Naive thymus-derived CD8-positive, alpha-beta T cell (primary cell): ENCODE measurements at places on chromosomes 16 and 17.

GRCh38 chr17:36972186-36972700 lies 23.5 kb downstream of the AATF start:
- DNase-seq: no peak

DNA sequence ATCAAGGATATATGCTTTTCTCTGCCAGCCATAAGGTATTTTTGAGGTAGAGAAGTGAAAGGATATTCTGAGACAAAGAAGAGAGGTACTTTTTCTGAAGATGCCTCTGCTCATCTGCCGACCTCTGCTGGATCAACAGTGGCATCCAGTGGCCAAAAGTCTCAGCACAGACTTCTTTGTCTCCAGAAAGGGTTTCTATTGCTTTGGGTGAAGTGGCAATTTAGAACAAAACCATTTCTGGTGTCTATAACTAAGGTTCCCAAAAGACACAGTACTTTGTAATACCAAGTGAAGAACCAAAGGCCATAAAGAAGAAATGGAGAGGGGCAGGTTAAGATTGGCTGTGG lies 155.2 kb upstream of the C17orf78 start:
- no peak for DNase-seq

DNA sequence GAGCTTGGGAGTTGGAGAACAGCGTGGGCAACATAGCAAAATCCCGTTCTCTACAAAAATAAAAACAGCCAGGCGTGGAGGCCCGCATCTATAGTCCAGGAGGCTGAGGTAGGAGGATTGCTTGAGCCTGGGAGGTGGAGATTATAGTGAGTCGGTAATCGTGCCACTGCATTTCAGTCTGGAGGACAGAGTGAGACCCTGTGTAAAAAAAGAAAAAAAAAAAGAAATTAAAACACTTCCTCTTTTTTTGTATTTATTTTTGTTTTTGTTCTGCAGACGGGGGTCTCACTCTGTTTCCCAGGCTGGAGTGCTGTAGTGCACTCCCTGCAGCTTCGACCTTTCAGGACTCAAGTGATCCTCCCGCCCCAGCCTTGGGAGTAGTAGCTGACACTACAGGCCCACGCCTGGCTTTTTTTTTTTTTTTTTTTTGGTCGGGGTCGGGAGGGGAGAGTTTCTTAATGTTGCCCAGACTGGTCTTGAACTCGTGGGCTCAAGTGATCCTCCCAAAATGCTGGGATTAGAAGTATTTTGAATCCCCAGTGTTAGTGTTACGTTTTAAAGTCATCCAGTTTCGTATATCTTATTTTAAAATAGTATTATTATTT lies 1.5 kb downstream of the IST1 start:
- DNase-seq: no peak

- no peak for DNase-seq
Measured at GRCh38 chr17:72850410-72851118, 241.9 kb downstream of the SLC39A11 start.
